Calu3 (cell line): ENCODE measurements at places on chromosomes 1 and 21.

- DNase-seq = no peak
These were observed 7.3 kb downstream of the C1orf174 start for GRCh38 chr1:3892748-3893147.

GRCh38 chr1:3415260-3416090 is 39.0 kb upstream of the ARHGEF16 start:
- DNase-seq = no peak

DNA sequence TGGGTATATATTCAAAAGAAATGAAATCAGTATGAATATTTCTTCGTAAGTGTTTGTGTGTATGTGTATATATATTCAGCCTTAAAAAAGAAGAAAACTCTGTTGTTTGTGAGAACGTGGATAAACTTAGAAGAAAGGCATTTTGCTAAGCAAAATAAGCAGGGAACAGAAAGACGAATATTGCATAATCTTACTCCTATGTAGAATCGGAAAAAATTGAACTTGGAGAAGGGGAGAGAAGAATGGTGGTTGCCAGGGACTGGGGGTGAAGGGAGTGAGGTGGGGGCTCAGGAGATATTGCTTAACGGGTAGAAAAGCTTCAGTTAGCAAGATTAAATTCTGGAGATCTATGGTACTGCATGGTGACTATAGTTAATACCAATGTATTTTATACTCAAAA is 40.3 kb upstream of the NEK7 start:
- no peak for DNase-seq

GRCh38 chr1:11485191-11485590 is 6.2 kb downstream of the DISP3 start:
- no peak for DNase-seq
